ENCODE measurements at places on chromosomes 4 and X. TPM values are rescaled to one million over a fixed set of nuclear protein-coding genes. Genes with fewer than 3 reads are reported as not detected.

SUPT20HL1 gene
- not detected for total RNA-seq

ARX gene
- total RNA-seq, result not detected

IDUA gene
- total RNA-seq, result 17.0 TPM

PABPC4L gene
- total RNA-seq, result 2.0 TPM

XAGE1A gene
- not detected for total RNA-seq

AR gene
- total RNA-seq, result not detected

SMIM31 gene
- not detected for total RNA-seq

KLHL4 gene
- 16.1 TPM for total RNA-seq

ARMCX1 gene
- 56.1 TPM for total RNA-seq

KCTD8 gene
- total RNA-seq, result 2.7 TPM

FAM184B gene
- under 0.01 TPM for total RNA-seq

IGSF1 gene
- not detected for total RNA-seq

LIN54 gene
- total RNA-seq, result 11.0 TPM

GAGE12F gene
- total RNA-seq, result not detected

ITGB1BP2 gene
- total RNA-seq, result 3.1 TPM

NMU gene
- not detected for total RNA-seq

PCDH19 gene
- total RNA-seq, result 0.11 TPM

LAGE3 gene
- total RNA-seq, result 31.4 TPM

QDPR gene
- total RNA-seq, result 6.3 TPM

RTL9 gene
- under 0.01 TPM for total RNA-seq

CSAG2 gene
- not detected for total RNA-seq

NDST3 gene
- total RNA-seq, result 2.3 TPM

GAGE12H gene
- total RNA-seq, result not detected

TEX11 gene
- total RNA-seq, result not detected

SPANXD gene
- not detected for total RNA-seq

GRXCR1 gene
- total RNA-seq, result not detected

RHOXF1 gene
- not detected for total RNA-seq

ELOVL6 gene
- 22.9 TPM for total RNA-seq

SHISA3 gene
- not detected for total RNA-seq

DMRTC1 gene
- total RNA-seq, result not detected

CLNK gene
- total RNA-seq, result not detected

VBP1 gene
- total RNA-seq, result 46.4 TPM

VSIG4 gene
- not detected for total RNA-seq

TRPC3 gene
- total RNA-seq, result not detected

ZCCHC12 gene
- under 0.01 TPM for total RNA-seq

GYG2 gene
- 0.76 TPM for total RNA-seq

JAKMIP1 gene
- total RNA-seq, result not detected

MAGEA12 gene
- total RNA-seq, result not detected

USP17L25 gene
- total RNA-seq, result not detected

MAMLD1 gene
- total RNA-seq, result 0.11 TPM

BANK1 gene
- total RNA-seq, result 0.39 TPM

CT45A1 gene
- total RNA-seq, result not detected

KLF8 gene
- 22.0 TPM for total RNA-seq

ETDA gene
- not detected for total RNA-seq

GPC3 gene
- total RNA-seq, result 22.8 TPM

CXCL8 gene
- 0.33 TPM for total RNA-seq

ZNF185 gene
- total RNA-seq, result 36.5 TPM

UCHL1 gene
- 3.9 TPM for total RNA-seq

C4orf54 gene
- not detected for total RNA-seq

SLC6A8 gene
- 4.0 TPM for total RNA-seq

SORCS2 gene
- not detected for total RNA-seq
